Type B pancreatic cell (in vitro differentiated cells): ENCODE measurements at places on chromosomes 12 and 14.

DNA sequence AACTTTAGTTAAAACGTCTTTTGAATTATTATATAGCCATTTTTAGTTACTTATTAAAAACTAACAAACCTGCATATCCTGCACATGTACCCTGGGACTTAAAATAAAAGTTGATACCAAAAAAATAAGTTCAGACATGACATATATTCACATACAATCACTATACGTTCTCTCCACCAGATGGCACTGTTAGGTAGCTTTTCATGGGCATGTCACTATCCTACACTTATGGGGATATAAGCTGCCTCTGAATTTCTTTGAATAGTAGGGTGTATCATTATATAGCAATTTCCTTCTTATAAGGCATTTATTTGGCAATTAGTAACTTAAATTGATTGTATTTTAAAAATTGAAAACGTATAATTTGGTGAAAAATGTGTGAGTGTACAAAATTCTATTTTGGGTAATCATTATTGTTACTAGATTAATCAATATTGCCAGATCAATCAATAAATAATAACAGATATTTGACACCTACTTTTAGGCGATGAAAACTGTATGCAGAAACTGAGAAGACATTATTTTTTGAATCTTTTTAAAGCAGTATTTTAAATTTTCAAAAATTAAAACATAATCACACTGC lies 31.8 kb upstream of the OR10A7 start:
- DNase-seq = no peak

- no peak for DNase-seq
Observed at GRCh38 chr12:57173089-57173488, 25.7 kb upstream of the LRP1-AS start.

DNA sequence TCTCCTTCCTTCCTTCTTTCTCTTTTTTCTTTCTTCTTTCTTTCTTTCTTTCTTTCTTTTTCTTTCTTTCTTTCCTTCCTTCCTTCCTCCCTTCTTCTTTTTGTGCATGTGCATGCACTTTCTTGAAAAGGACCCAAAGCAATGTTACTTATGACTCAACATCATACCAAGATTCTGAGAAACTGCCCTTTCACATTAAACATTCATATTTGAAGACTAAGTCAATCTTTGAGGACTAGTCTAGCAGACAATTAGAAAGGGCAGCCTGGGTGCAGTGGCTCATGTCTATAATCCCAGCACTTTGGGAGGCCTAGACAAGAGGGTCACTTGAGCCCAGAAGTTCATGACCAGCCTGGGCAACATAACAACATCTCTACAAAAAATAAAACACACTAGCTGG lies 212.8 kb upstream of the KITLG start:
- DNase-seq = no peak

DNA sequence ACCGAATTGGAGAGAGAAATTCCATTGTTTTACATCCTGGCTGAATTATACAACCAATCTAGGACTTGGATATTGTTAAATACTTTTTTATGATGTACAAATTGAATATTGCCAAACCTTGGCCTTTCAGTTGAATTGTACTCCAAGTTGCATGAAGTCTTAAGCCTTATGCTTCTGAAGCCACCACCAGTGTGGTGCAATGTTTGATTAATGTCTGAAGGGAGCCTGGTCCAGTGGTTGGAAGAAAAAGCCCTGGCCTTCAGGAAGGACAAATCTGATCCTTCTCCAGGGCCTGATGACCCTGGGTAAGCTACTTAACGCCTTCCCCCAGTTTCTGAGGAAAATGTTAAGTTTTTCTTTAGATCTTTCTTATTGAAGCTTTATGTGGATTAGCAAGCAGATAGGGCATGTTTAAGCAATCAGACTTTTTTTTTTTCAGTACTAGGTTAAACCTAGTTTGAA lies 72.0 kb downstream of the PAPOLA start:
- DNase-seq = no peak

- no peak for DNase-seq
Observed at GRCh38 chr12:42421844-42422779, 96.1 kb downstream of the PPHLN1 start.

DNA sequence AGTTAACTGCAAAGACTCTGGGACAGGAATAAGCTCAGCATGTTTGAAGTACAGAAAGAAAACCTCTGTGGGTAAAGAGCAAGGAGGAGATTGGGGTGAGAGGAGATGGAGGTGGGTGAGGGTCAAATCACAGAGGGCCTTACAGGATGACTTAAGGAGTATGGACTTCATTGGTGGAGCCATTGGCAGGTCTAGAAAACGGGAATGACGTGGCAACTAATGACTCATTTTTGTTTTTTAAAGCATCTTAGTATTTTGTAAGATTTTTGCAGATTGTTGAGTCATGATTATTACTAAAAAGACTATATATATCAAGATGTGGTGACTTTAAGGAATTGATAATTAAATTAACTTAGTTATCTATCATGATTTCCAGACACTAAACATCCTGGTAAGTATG lies 18.5 kb downstream of the UTP20 start:
- no peak for DNase-seq
